Lung (tissue), 17 donors: ENCODE measurements at places on chromosomes 1 and 21. TPM values are rescaled to one million over a fixed set of nuclear protein-coding genes. Genes with fewer than 3 reads are reported as not detected.

DNA sequence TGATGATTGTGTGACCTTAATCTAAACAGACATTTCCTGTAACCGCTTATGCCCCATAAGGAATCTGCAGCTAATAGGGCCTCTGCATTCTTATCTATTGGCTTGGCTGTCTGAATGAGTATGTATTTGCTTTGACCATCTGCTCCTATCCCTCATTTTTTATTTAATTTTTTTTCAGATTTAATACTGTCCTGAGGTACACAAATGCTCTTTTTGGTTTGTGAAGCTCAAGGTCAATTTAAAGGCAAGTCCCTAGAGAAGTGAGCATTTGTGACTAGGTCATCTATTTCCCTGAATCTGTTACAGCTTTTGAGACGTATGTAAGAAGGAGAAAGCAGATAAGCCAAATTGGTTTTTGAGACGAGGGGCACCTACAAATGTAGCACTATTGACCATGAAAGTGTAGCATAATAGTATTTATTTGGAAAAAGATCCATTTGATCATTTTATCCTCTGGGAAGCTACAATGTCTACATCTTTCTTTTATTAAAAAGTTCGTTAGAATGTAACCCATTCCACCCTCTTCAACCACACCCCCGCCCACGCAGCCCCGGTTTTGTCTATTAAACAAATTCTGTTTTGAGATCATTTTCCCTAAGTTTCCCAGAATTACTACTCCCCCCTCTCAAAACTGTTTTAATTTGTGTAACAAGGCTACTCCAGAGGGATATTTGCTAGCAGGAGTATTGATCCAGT is 69.2 kb upstream of the HSPA13 start:
- no peaks in the 10 kb centered on the region for H3K36me3 ChIP-seq
- no peaks in the 10 kb centered on the region for H3K27me3 ChIP-seq
- no peak overlapping the region for H3K27ac ChIP-seq

- peaks cover 13% of the 10 kb centered on the region for H3K36me3 ChIP-seq
- H3K27me3 ChIP-seq, result no peaks in the 10 kb centered on the region
- peak; percentile 49 for DNase-seq
- peak overlapping the region; percentile 92 for H3K4me3 ChIP-seq
Measured at GRCh38 chr1:71080230-71080738, 551 bp downstream of the ZRANB2 start.

DNA sequence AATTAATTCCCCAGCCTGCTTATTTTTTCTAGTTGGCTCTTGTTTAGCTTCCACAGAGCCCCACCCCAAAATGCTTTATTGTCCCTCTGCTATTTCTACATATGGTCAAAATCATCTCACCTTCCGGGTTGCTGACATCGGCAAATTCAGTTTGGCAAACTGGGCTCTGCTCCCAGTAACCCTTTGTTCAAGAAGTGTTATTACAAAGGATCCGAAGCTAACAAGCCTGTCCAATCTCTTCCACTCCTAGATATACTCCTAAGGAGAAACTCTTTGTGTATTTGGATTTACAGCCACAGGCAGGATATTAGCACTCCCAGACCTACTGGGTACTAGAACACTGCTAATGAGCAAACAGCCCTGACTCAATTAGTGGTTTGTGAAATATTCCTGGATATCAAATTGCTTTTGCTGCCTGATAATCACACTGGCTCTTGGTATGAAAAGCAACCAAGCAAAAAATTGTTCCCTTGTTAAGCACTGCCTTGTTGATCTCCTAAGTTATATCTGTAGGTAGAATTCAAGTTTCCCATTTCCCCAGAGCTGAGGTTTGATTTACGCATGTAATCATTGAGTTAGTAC is 4.0 kb downstream of the JUN start:
- H3K27me3 ChIP-seq, result no peaks in the 10 kb centered on the region
- H3K4me1 ChIP-seq, result peaks cover 30% of the 10 kb centered on the region
- H3K4me3 ChIP-seq, result no peak overlapping the region
- DNase-seq, result peak; percentile 89
- peak overlapping the region; percentile 56 for H3K27ac ChIP-seq
- peaks cover 7% of the 10 kb centered on the region for H3K36me3 ChIP-seq

DNA sequence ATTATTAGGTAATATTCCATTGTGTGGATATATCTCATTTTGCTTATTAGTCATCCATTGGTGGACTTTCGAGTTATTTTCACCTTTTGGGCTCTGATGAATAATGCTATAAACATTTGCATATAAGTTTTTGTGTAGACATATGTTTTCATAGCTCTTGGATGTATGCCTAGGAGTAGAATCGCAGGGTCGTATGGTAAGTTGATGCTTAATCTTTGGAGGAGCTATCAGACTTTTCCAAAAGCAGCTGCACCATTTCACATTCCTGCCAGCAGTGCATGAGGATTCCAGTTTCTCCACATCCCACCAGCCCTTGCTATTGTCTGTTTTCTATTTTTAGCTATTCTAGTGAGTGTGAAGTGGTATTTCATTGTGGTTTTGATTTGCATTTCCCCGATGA is 120.3 kb upstream of the TMEM51 start:
- peak; percentile 61 for DNase-seq
- no peaks in the 10 kb centered on the region for H3K27me3 ChIP-seq
- peaks cover 9% of the 10 kb centered on the region for H3K36me3 ChIP-seq
- H3K27ac ChIP-seq, result no peak overlapping the region
- H3K4me1 ChIP-seq, result peaks cover 3% of the 10 kb centered on the region

DNA sequence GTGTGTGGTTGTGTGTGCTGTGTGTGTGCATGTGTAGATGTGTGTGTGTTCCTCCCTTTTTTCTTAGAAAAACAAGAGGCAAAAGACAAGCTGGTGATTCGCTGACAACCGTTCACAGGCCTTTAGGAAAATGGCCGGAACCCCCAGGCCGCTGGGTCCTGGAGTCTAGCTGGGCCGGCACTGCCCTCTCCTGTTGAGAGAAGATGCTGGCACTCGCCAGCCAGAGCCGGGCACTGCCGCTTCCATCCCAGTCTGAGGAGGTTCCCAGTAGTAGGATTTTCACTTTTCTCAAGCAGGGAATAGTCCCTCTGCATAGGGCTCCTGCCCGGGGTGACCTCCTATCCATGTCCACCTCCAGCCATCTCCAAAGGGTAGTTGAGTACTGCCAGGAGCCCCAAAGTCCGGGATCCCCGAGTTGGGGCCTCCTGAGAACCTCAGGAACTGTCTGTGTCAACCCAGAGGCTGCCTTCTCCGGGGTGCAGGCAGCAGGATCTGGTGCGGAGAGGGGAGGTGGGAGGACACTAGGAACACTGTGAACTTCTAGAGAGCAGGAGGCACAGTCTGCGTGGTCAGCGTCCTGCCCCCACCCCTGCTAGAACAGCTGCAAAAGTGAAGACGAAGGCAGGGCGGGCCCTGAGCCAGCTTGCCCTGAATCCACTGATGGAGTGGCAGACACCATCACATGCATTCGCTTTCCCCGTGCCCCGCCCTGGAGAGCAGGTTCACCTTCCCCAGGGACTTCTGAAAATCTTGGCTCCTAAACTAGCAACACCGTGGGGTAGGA is 44.1 kb upstream of the ARHGEF16 start:
- H3K4me3 ChIP-seq, result no peak overlapping the region
- no peaks in the 10 kb centered on the region for H3K4me1 ChIP-seq
- H3K27me3 ChIP-seq, result peaks cover 10% of the 10 kb centered on the region
- DNase-seq, result peak; percentile 74

GRCh38 chr1:204972426-204972825 is 70.6 kb upstream of the CNTN2 start:
- DNase-seq, result no peak
- H3K27me3 ChIP-seq, result no peaks in the 10 kb centered on the region
- H3K36me3 ChIP-seq, result no peaks in the 10 kb centered on the region
- H3K27ac ChIP-seq, result no peak overlapping the region
- no peak overlapping the region for H3K4me3 ChIP-seq
- H3K4me1 ChIP-seq, result no peaks in the 10 kb centered on the region

DNA sequence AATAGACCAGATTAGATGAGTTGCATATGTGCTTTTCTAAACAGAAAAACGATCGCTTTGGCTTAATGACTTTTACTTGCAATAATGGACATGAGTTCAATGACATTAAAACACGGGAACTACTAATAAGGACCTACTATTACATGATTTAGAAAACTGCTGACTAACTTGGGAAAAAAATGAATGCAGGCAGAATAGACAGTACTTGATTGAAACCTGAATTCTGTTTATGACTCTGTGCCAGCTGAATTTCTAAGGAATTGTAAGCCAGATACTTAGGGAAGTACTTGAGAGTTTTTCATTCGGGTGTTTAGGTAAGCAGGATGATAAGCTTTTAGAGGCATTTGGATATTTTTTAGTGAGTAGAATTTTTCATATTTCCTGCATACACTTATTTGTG is 12.0 kb downstream of the ADGRL2 start:
- peaks cover 7% of the 10 kb centered on the region for H3K4me1 ChIP-seq
- no peaks in the 10 kb centered on the region for H3K36me3 ChIP-seq
- no peak overlapping the region for H3K27ac ChIP-seq
- no peaks in the 10 kb centered on the region for H3K27me3 ChIP-seq

GRCh38 chr1:107936498-107937481 is 28.2 kb downstream of the VAV3 start:
- H3K4me3 ChIP-seq, result no peak overlapping the region
- no peaks in the 10 kb centered on the region for H3K36me3 ChIP-seq
- no peaks in the 10 kb centered on the region for H3K27me3 ChIP-seq
- H3K27ac ChIP-seq, result peak overlapping the region; percentile 61
- DNase-seq, result peak; percentile 14
- H3K4me1 ChIP-seq, result peaks cover 2% of the 10 kb centered on the region

DNA sequence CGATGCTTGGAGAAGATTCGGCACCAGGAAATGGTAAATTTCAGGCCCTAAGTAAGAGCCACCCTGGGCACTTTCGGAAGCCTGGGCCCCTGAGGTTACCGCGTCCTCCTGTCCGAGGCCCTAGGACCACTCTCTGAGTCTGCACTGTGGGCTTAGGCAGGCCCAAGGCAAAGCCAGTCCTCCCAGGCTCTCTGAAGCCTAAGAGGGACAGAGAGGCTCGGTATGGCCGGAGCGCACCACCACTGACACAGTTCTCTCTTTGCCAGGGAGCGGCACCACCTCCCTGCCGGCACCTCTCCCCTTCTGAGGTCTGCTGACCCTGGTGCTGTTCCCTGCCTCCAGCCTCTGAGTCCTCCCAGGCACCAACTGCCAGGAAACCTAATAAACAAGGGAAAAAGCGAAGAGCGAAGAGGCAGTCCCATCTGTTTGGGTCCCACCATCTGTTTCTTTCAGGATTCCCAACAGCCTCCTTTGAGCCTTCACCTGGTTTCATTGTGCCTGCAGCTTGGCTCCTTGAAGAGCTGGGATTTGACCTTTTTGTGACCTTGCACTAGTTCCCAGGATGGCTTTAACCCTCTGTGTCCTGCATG is 57.7 kb downstream of the VWA5B1 start:
- H3K4me1 ChIP-seq, result no peaks in the 10 kb centered on the region
- H3K4me3 ChIP-seq, result no peak overlapping the region
- H3K36me3 ChIP-seq, result no peaks in the 10 kb centered on the region
- H3K27ac ChIP-seq, result no peak overlapping the region

GRCh38 chr1:212862111-212862690 is 4.1 kb downstream of the FLVCR1 start:
- H3K4me1 ChIP-seq, result peaks cover 9% of the 10 kb centered on the region
- no peak overlapping the region for H3K27ac ChIP-seq
- H3K36me3 ChIP-seq, result peaks cover 9% of the 10 kb centered on the region
- no peaks in the 10 kb centered on the region for H3K27me3 ChIP-seq

The NGF gene
- 0.40 TPM for total RNA-seq

The CD164L2 gene
- 6.3 TPM for total RNA-seq

The CREG1 gene
- 107 TPM for total RNA-seq

The LCE2D gene
- total RNA-seq, result not detected

The AMPD1 gene
- not detected for total RNA-seq

The PRDM2 gene
- 40.7 TPM for total RNA-seq
